ENCODE measurements at places on chromosomes 11 and 22.

GRCh38 chr11:69470793-69471728, 10.4 kb upstream of the LINC01488 start:
- no peak for DNase-seq

DNA sequence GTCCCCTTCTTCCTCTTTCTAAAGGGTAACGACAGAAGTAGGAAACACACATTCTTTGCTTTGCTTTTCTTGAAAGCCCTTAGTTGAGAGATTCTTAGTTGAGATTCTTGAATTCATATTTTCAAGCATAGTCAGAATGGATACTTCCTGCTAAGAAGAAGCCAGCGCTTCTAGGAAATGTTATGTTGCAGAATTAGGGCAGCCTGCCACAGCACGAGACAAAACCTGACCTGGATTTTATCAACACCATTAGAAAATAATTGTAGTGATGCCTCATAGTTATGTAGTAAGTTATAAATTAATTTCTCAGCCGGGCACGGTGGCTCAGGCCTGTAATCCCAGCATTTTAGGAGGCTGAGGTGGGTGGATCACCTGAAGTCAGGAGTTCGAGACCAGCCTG, 37.9 kb upstream of the NUP160 start:
- DNase-seq, result peak; percentile 33

DNA sequence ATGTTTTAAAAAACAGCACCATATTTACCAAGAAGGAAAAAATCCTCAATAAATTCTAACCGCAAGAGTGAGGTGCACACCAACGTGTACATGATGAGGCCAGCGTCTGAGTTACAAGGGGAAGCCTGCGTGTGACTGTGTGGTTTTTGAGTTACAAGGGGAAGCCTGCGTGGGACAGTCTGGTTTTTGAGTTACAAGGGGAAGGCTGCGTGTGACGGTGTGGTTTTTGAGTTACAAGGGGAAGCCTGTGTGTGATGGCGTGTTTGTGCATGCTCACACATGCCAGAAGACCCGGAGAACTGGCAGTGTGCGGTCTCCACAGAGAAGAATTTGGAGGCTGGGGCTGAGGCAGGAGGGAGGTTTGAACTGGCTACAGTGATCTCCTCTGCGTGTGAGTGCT, 1376.4 kb downstream of the TBC1D22A start:
- no peak for DNase-seq

GRCh38 chr11:16418428-16419097, 62.2 kb upstream of the SOX6 start:
- no peak for DNase-seq

DNA sequence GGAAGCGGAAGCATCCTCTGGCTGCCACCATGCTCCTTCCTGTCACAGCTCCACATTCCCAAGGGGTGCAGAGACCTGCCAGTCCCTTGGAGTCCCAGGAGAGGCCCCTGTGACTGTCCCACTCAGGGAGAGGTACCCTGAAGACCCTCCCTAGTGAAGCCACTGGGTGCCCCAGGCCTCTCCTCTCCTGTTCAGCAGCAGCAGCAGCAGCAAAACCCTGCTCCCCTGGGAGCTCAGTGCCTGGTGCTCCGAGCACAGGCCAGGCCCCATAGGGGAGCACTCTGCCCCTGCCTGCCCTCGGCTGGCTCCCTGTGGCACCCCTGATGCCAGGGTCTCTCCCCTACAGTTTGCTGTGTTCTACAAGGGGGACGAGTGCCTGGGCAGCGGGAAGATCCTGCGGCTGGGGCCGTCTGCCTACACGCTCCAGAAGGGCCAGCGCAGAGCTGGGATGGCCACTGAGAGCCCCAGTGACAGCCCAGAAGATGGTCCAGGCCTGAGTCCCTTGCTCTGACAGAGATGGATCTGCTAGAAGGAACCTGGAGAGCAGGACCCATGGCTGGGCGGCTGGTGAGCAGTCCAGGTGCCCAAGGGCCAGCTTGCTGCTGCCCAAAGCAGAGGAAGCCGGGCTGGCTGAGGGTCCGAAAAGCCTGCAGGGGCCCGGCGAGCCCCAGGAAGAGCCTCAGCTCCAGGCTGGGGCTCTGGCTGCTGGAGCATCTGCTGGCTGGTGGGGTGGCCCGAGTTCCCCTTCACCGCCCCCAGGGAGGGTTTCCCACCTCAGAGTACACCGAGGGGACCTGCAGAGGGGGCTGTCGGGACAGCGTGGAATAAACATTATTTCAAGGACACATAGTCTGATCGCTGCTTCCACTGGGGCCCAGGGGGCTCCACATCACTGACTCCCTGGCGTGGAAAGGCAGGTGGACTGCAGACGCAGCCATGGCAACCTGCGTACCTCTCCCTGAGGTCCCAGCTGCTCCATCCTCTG, 21.3 kb downstream of the TRMU start:
- DNase-seq, result no peak

DNA sequence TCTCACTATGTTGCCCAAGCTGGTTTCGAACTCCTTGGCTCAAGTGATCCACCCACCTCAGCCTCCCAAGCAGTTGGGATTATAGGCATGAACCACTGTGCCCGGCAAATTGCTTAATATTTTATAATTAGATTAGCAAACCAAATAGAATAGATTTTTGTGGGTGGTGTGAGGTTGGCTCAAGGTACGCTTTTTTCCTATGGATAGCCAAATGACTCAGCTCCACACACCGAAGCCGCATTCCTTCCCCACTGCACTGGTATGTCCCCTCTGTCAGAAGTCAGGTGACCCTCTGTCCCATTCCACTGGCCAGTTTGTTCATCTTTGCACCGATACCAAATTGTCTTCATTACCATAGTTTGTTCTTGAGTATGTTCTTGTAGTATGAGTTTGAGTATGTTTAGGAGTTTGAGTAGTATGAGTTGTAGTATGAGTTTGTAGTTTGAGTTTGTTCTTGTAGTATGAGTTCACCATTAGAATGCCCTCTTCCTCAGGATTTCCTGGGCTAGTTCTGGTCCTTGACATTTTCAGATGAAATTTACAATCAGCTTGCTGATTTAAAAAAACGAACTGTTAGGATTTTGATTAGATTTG, 19.4 kb downstream of the SUSD2 start:
- DNase-seq, result no peak

DNA sequence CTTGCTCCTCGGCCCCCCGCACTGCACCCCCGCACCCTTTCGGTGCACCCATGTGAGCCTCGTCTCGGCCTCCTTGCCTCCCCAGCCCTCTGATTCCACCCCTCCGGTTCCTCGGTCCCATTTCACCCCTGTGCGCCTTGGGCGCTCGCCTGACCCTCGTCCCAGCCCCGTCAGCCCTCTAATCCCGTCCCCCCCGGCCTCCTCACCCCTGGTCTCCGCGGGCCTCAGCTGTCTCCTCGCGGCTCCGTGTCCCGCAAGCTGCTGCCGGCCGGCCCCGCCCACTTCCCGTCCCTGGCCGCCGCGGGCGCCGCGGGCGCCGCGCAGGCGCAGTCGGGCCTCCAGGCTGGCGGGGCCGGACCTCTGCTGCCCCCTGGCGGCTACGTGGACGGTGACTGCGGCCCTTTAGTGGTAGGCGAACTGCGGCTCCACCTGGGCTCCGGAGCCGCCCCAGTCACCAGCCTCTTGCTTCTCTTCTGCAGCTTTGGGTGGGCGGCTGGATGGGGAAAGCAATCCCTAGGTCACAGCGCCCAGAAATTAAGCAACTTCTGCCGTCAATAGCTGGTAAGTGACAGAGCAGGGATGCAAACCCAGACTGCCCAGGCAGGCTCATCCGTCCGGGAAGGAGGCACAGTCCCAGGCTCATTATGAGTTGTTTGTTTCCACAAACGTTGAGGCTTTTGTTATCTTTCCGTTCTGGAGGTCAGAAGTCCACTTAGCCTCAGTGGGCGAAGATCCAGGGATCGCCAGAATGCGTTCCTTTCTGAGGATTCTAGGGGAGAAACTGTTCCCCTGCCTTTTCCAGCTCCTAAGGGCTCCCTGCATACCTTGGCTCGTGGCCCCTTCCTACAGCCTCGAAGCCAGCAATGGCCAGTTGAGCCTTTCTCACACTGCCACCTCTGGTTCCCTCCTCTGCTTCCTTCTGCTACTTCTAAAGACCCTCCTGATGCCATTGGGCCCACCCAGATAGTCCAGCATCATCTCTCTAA, at the start of gene PPM1F:
PPM1F (minus strand) TSS at position 263 of the 986 bp plus-strand sequence. CDS start 6,800 bp downstream, outside the sequence.
- peak; percentile 89 for DNase-seq

DNA sequence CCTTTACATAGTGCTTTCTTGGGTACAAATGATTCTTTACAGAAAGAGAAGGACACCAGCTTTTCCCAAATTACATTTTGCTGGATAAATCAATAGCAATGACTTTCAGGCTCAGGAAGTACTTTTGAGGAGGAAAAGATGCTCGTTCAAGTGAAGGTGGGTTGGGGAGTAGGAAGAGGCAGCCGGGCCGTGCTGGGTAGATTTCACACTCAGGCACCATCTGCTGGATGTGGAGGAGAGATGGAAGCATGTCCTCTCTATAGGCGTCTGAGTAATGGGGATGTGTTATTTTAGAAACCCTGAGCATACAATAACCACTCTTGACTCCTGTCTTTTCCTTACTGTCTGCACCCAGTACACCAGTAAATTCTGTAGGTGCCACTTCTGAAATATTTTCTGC, 152.3 kb upstream of the LARGE1 start:
- DNase-seq, result no peak

GRCh38 chr11:1929621-1930461, 10.3 kb downstream of the TNNT3 start:
- no peak for DNase-seq

- DNase-seq, result no peak
Observed at GRCh38 chr11:1998290-1998689, 648 bp upstream of the H19 start.

- DNase-seq, result no peak
Observed at GRCh38 chr11:90775567-90776165, 552.8 kb upstream of the CHORDC1 start.

- no peak for DNase-seq
Observed at GRCh38 chr11:116885951-116886655, 48.7 kb upstream of the APOA1 start.

- no peak for DNase-seq
Observed at GRCh38 chr22:40190501-40190900, 12.8 kb downstream of the TNRC6B start.

DNA sequence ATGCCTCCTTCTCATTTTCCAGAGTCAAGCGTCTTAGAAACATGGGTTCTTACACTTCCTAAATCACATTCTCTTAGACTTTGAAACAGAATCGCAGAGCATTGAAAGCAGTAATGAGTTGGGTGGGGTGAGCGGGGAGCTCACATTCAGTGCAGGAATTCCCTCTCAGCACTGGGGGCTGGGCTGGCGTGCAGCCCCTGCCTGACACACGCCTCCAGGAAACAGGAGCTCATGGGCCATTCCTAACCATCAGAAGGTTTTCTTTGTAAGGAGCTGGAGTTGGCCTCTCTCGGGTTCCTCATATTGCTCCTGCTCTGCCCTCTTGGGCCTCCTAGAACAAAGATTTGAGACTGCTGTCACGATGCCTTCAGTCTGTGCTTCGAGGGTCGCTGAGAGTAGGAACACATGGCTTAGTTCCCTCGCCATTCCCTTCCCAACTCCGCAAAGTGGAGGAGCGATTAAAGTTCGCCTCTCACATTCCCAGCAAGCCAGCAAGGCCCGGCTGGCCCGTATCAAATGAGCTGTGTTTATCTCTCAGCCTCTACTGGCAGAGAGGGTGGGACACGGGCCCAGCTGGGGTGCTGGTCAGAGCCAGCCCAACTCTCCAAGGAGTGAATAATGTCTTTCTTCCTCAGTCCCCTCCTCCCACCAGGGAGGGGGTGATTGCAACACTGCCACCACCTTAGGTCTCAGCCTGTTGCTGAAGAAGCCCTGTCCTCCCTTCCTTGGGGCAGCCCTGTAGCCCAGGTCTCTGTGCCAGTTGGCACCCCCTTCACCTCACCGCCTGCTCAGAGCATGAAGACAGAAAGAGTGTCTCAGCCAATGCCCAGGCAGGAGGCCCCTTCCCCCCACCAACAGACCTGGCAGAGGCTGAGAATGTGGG, 10.4 kb downstream of the CHRDL2 start:
- no peak for DNase-seq

- no peak for DNase-seq
Observed at GRCh38 chr11:1736447-1736992, 13.9 kb downstream of the IFITM10 start.

DNA sequence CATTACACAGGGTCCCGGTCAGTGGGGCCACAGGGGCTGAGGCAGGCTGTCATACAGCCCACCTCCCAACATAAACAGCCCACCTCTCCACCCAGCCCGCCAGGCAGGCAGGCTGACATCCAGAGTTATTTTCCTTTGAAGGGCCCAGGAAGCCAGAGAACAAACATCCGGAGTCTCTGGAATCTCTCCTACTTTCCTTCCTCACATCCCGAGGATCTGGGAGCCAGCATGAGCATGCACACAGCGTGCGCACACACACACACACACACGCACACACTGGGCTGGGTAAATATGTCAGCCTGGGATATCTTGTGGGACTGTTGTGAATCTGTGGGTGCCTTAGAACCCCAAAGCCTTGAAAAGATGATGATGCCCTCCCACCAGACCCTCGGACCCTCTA, 55.4 kb downstream of the PDE2A start:
- no peak for DNase-seq

DNA sequence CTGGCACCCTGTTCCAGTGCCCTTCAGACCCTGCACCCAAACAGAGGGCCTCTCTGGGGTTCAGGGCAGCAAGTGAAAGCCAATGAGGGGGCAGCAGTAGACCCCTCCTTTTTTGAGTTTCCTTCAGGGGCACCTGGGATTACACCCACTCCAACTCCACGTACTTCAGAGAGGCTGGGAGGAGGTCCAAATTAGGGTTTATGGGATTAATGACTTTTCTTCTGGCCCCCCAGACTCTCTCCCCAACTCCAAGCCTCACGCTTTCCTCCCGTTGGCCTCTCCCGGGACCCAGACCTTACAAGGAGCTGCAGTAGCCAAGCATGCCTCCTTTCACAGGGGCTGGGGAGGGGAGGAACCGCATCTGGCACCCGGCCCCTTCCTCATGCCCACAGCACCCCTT, 101.7 kb downstream of the NECTIN1 start:
- no peak for DNase-seq

DNA sequence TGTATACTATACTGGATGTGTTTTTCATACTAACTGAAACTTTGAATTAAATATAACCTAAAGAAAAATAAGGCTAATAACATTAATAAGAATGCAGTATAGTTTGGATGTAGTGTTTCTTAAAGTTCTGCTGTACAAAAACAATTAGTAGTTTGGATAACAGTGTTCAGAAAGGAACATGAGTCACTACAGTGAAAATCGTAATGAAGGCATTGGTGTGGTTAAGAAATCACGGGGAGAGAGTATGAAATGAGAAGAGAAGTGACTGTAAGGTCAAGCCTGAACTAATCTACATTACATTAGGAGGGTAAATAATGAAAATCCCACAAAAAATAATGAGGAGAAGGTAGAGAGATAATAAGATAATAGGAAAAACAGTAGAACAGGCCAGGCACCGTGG, 726.6 kb upstream of the ARHGAP42 start:
- no peak for DNase-seq

- no peak for DNase-seq
Observed at GRCh38 chr22:18060646-18061620, 16.9 kb upstream of the PEX26 start.

DNA sequence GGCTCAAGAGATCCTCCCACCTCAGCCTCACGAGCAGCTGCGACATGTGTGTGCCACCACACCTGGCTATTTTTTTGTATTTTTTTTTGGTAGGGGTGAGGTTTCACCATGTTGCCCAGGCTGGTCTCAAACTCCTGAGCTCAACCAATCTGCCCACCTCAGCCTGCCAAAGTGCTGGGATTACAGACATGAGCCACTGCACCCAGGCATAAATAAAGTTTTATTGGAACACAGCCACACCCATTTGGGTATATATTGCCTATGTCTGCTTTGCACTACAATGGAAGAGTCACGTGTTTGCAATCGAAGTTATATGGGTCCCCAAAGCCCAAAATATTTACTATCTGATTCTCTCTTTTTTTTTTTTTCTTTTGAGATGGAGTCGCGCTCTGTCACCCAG, 1.8 kb upstream of the MS4A15 start:
- no peak for DNase-seq

GRCh38 chr22:20430720-20431510, 6.7 kb downstream of the SCARF2 start:
- DNase-seq, result peak; percentile 59

Data from central memory CD4-positive, alpha-beta T cell (primary cell).